ENCODE measurements at places on chromosomes 2 and 18.

DNA sequence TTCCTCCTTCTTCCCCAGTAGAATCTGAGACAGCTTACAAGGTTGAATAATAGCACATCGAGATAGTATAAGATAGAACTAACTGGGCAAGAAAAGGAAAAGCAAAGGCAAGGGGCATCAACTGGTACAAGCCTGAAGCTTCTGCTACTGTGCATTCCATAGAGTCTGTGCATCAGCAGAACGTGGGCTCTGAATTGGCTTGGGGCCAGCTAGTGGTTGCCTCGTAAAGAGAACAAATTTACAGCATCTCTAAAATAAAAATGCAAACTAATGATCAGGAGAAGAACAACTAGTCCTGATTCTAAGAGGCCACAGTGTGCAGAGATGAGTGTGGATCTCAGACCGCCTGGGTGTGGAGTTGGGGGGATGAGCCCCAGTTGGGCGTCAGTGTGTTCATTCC lies 36.6 kb downstream of the UPP2 start:
- no peak for DNase-seq

- DNase-seq, result no peak
These were observed 34.0 kb downstream of the FHOD3 start for GRCh38 chr18:36331521-36331971.

- no peak for DNase-seq
These were observed 95.4 kb downstream of the FHOD3 start for GRCh38 chr18:36392979-36393287.

GRCh38 chr18:36509646-36510197 lies 212.2 kb downstream of the FHOD3 start:
- DNase-seq, result no peak

DNA sequence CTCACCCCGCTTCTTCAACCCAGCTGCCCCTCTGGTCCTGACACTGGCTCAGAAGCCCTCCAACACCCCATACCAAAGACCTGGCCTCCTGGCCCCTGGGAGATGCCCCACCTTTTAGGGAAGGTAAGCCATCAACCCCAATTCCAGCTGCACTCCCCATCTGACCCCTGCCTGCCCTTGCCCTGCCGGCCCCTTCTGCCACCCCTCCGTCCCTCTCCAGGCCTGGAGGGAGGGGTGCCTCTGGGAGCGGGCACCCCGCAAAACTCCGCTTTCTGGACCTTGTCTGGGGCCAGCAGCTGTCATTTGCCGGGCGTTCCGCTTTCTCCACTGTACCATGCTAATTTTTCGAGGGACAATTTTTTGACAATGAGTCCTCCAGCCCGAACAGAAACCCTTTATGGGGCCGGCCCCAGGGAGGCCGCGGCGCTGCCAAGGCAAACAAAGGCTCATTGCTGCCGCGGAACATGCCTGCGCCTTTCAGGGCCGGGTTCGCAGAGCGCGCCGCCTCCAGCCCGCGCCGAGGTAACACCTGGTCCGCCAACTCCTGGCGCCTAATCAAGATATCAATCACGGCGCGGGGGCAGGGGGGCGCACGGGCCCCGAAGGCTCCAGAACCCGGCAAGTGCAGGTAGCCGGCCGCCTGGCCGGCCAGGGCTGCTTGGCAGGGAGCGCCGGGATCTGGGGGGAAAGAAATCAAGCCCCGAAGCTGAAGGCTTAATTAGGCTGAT lies 96.0 kb downstream of the INHBB start:
- DNase-seq, result no peak

DNA sequence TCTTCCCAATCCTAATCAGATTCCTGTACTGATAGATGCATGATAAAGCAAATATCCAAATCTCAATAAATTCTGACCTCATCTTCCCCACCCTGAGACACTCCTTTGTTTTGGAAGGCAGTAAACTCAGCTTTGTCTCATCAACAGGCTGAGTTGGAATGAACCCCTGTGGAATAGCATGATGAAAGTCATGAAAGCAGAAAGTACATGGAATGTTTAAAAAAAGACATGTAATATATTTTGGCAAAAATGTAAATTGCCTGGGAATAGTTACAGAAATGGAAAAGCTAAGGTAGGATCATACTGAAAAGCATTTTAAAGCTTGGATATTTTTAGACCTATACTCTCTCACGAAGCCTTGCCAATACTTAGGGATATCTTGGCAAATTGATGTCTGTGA lies 468.7 kb upstream of the CDH7 start:
- no peak for DNase-seq

DNA sequence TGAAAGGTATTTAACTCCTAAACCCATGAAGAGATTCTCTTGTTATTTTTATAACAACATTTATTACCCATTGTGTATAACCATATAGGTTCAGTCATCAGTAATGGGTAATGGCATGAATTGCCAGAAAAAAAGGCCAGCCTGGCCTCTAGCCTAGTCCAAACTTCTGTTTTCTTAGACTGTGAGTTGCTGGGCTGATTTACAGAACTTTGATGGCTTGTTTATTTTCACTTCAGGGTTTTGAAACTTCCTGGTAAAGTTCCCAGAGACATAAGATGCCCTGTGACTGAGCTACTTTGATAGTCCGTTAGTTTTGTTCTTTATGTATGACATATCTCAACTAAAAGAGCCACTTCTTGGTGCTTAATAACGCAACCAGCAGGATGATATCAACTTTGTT lies 164.8 kb downstream of the METTL4 start:
- no peak for DNase-seq

Data from central memory CD4-positive, alpha-beta T cell (primary cell).